ENCODE measurements at places on chromosomes 12 and 14. TPM values are rescaled to one million over a fixed set of nuclear protein-coding genes. Genes with fewer than 3 reads are reported as not detected.

The RERGL gene
- total RNA-seq, result not detected

The GDF3 gene
- total RNA-seq, result not detected

The TRAFD1 gene
- total RNA-seq, result 34.6 TPM

The ACOT4 gene
- 2.2 TPM for total RNA-seq

The TAS2R8 gene
- total RNA-seq, result not detected

The ZFHX2 gene
- total RNA-seq, result 0.78 TPM

The ESRRB gene
- total RNA-seq, result 0.27 TPM

The GPR84 gene
- not detected for total RNA-seq
